Thyroid gland (tissue), 4 donors: ENCODE measurements at places on chromosomes 1 and 21.

GRCh38 chr1:186730951-186731729 is 50.9 kb upstream of the PTGS2 start:
- DNase-seq, result no peak

DNA sequence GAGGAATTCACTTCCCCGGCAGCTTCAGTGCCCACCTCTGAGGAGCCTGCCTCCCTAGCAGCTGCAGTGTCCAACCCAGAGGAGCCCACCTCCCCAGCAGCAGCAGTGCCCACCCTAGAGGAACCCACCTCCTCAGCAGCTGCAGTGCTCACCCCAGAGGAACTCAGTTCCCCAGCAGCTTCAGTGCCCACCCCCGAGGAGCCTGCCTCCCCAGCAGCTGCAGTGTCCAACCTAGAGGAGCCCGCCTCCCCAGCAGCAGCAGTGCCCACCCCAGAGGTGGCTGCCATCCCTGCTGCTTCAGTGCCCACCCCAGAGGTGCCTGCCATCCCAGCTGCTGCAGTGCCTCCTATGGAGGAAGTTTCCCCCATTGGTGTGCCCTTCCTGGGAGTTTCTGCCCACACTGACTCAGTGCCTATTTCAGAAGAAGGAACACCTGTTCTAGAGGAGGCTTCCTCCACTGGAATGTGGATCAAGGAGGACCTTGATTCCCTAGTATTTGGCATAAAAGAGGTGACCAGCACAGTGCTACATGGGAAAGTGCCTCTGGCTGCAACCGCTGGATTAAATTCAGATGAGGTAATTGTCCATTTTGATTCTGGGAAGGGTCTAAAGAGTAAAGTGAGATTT is 77.4 kb upstream of the BMP8A start:
- no peak for DNase-seq

- no peak for DNase-seq
Measured at GRCh38 chr1:155504207-155504606, 58.4 kb downstream of the ASH1L start.

GRCh38 chr1:100611086-100611485 is 73.1 kb downstream of the GPR88 start:
- DNase-seq, result no peak

DNA sequence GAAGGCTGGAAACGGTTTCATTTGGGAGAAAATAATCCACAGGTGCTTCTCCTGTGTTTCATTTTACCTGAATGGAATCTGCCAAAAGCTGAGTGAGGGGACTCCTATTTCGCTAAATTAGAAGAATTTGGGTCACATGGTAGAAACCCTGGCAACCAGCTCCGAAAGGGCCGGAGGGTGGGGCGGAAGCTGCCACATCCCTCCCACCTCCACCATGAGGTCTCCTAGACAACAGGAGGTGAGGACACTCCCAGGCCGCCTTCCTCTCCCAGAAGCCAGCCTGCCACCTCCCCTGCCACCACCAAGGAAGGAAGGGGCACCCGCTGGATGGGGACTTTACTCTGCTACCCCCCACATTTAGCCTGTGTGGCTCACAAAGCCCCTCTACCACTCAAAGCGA is 199.9 kb upstream of the ZC3H12A start:
- no peak for DNase-seq

- no peak for DNase-seq
Measured at GRCh38 chr1:37032660-37033354, 1.5 kb downstream of the GRIK3 start.

DNA sequence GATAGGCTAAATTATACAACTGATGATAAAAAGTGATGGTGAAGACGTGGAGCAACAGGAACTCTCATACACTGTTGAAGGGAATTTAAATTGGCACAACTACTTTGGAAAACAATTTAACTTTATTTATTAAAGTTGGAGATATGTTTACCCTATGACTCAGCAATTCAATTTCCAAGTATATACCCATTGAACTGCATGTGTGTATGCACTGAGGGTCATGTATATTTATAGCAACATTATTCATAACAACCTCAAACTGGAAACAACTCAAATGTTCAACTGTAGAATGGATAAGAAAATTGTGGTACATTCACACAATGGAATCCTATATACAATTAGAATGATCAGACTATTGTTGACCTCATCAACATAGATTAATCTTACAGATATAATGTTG is 16.5 kb upstream of the BCAS2 start:
- DNase-seq, result no peak

GRCh38 chr1:17606826-17607440 is 67.4 kb downstream of the ARHGEF10L start:
- peak; percentile 67 for DNase-seq

DNA sequence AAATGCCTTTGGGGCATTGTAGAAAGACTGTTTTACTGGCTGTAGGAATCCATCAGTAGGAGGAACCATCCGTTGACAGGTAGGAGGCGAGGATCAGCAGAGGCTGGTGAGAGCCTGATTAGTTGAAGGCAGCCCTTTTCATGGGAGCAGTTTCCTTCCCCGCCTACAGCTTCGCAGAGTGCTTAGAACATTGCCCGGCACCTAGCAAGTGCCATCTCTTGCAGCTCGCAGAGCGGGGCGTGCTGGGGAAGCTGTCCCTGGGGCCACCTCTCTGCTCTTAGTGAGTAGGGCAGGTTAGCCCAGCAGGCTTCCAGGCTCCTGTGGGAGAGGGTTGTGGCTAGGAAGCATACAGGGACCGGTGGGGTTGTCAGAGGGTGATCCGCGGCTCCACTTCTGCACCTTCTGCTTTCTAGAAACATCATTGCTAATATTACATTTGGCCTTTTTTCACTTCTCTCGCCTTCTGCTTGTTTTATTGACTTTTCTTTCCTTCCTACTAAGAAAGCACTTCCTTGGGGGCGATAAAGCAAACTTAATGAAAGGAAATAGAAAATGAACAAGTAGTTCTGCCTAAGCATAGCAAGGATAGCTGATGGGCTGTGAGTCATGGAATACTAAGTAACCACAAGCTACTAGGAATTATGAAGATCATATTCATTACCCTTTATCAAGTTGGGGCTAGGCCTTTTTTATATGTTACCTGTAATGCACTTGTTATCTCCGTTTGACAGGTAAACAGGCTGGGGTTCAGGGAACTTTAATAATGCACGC is 176.7 kb downstream of the GALNT2 start:
- DNase-seq, result no peak
